CD4-positive, alpha-beta T cell (primary cell): ENCODE measurements at places on chromosomes 3 and 15. TPM values are rescaled to one million over a fixed set of nuclear protein-coding genes. Genes with fewer than 3 reads are reported as not detected.

Gene GJD2
- not detected for total RNA-seq

Gene PLXNA1
- total RNA-seq, result 9.8 TPM

Gene RPL22L1
- total RNA-seq, result 53.5 TPM

Gene PLSCR2
- not detected for total RNA-seq

Gene PLOD2
- total RNA-seq, result not detected

Gene TRIM42
- total RNA-seq, result not detected

Gene C3orf70
- total RNA-seq, result not detected

Gene FBXW12
- not detected for total RNA-seq

Gene SCN5A
- total RNA-seq, result 0.11 TPM

Gene COL6A6
- not detected for total RNA-seq

Gene PODXL2
- 4.0 TPM for total RNA-seq

Gene MUC13
- not detected for total RNA-seq

Gene KY
- not detected for total RNA-seq

Gene THRB
- not detected for total RNA-seq

Gene MYD88
- 26.9 TPM for total RNA-seq

Gene RAB43
- total RNA-seq, result 47.5 TPM

Gene STIMATE
- total RNA-seq, result 42.6 TPM

Gene ROPN1
- not detected for total RNA-seq

Gene GABRG3
- not detected for total RNA-seq

Gene VIPR1
- total RNA-seq, result 67.6 TPM

Gene MAPKAPK3
- 16.4 TPM for total RNA-seq

Gene PLCB2
- total RNA-seq, result 206 TPM

Gene NLGN1
- total RNA-seq, result not detected

Gene CDHR4
- 0.17 TPM for total RNA-seq

Gene PRR20G
- not detected for total RNA-seq

Gene TMEM45A
- not detected for total RNA-seq

Gene FBN1
- 0.11 TPM for total RNA-seq

Gene RASGRP1
- 69.7 TPM for total RNA-seq

Gene CERS3
- total RNA-seq, result 1.3 TPM

Gene CHRM5
- not detected for total RNA-seq

Gene TRAIP
- 2.4 TPM for total RNA-seq
